ENCODE measurements at places on chromosomes 11 and 22. TPM values are rescaled to one million over a fixed set of nuclear protein-coding genes. Genes with fewer than 3 reads are reported as not detected.

Gene POU2AF3
- 2.5 TPM for total RNA-seq

Gene ANO3
- total RNA-seq, result 0.12 TPM

Gene SLC17A6
- total RNA-seq, result not detected

Gene ABCC8
- total RNA-seq, result 0.88 TPM

Gene GNAZ
- 4.5 TPM for total RNA-seq

Gene HORMAD2
- total RNA-seq, result not detected

Gene MMP7
- total RNA-seq, result 5.0 TPM

Gene CDON
- total RNA-seq, result 38.0 TPM

Gene FOLH1
- total RNA-seq, result not detected

DNA sequence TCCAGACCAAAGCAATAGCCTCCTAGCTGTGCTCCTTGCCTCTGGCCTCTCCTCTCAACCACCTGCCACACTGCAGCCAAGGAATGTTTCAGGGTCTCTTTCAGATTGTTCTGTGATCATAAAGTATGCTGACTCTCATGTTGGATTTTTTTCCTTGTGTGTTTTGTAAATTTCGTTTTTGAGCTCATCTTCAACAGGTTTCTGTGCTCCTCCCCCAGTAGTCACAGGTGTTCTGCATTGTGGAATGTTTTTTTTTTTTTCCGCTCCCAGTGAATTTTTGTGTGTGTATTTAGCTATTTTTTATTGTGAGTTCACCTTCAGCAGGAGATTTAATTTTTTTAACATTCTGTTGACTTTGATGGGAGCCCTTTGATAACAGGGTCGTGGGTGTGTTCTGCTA lies 153.7 kb downstream of the MYO18B start:
- DNase-seq, result no peak

GRCh38 chr11:115776916-115777315 lies 272.7 kb upstream of the CADM1 start:
- DNase-seq, result no peak

DNA sequence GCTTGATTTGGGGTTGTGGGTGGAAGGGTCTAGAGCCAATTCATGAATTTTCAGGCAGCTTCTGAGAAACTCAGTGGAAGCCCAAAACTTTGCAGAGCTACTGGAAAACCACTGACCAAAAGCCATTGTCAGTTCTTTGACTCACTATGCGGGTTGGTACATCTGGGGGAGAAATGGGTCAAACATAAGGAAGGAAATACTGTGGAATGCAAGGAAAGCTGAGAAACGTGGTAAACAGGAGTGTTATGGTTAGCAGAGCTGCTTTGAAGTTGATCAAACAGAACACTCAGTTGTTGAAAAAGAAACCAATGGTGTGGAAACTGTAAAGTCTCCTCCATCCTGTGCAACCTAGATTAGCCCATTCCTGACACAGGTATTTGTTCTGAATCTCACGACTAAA lies 6.3 kb upstream of the ABTB2 start:
- DNase-seq, result no peak

GRCh38 chr11:10497371-10498021 lies 42.4 kb downstream of the AMPD3 start:
- DNase-seq, result no peak

GRCh38 chr22:30861131-30861530 lies 107.4 kb downstream of the MORC2 start:
- peak; percentile 1 for DNase-seq

- no peak for DNase-seq
These were observed 114.9 kb downstream of the PGR start for GRCh38 chr11:101014600-101015285.

- no peak for DNase-seq
These were observed 254.3 kb upstream of the SESN3 start for GRCh38 chr11:95485115-95485900.

DNA sequence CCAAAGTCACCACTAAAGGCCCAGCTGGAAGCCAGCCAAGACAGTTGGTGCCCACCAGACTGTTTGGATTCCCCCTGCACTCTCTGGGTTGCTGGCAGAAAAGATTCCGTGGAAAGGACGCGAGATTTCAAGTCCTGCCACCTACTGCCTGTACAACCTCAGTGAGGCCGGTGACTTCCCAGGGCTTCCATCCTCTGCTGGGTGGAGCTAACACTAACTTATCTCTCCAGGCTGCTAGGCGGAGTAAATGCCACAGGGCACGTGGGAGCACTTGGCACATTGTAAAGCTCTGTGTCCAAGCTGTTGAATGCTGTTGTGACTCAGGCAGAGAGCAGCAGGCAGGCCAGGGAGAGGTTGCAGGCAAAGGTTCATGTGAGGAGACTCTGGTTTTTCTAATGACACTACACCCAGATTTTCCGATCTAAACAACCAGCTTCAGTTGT lies 50.9 kb upstream of the CDON start:
- DNase-seq, result peak; percentile 94

GRCh38 chr11:41003339-41004282 lies 455.8 kb downstream of the LRRC4C start:
- DNase-seq, result no peak

GRCh38 chr11:123775289-123775688 lies 21.0 kb upstream of the OR6X1 start:
- no peak for DNase-seq

- no peak for DNase-seq
These were observed 24.5 kb upstream of the CCDC134 start for GRCh38 chr22:41775976-41776375.

DNA sequence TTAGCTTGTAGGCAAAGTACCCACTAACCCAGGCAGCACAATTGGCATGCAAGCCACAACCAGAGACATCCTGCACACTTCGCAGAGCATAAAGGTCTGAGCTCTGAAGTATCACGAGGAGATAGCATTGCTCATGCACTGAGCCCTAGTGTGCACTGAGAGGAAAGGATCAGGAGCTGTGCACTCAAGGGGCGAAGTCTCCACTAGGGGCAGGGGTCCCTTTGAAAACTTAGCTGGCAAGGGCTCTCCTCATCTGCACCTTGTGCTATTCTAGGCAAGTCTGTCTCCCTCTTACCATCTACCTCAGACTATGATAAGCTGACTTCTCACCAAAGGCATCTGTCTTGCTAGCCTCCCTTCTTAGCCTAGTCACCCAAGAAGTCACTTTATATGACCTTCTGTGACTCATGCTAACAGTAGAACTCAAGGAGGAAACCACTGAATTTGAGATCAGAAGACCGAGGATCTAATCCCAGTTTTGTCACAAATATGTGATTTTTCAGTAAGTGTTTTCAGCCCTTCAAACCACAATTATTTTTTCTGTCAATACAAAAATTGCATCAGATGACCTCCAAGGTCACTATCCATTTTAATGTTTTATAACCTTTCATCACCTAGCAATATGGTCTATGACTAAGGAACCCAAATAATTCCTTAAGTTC lies 1078.0 kb downstream of the NTM start:
- DNase-seq, result no peak

DNA sequence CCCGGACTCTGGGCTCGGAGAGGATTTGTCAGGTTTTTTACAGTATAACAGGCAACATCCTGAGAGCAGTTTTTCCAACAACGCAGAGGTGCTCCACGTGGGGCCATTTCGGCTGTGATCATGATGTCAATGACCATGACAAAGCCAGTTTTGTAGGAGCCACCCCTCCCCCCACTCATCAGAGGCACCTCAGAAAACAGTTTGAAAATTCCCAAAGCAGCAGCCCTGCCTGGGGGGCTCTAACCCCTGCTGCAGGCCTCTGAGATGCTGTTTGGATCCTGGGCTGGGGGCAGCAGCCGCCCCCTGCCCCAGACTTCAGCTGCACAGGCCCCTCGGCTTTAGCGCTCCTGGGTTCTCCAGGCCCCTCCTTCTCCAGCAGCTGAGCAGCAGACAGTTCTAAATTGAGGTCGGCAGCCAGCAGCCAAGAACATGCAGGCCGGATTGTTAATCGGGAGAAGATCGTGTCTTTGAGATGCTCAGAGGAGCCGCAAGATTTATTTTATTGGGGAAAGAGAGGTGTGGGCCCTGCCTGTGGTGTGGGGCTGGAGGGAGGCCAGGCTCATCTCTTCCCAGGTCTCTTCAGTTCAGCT lies 19.4 kb downstream of the NFAM1 start:
- DNase-seq, result no peak

- no peak for DNase-seq
These were observed 13.7 kb upstream of the SHISAL1 start for GRCh38 chr22:44326491-44326885.

GRCh38 chr22:23388517-23388890 lies 191.6 kb downstream of the IGLL1 start:
- DNase-seq, result no peak

- DNase-seq, result peak; percentile 81
These were observed at the start of gene KMT5B for GRCh38 chr11:68213135-68213515. Gene KMT5B, minus strand, starts transcription at chr11:68213296. Its CDS starts 23,220 bp downstream, at chr11:68190076.

- DNase-seq, result no peak
These were observed 68.5 kb upstream of the MPEG1 start for GRCh38 chr11:59281177-59281576.

DNA sequence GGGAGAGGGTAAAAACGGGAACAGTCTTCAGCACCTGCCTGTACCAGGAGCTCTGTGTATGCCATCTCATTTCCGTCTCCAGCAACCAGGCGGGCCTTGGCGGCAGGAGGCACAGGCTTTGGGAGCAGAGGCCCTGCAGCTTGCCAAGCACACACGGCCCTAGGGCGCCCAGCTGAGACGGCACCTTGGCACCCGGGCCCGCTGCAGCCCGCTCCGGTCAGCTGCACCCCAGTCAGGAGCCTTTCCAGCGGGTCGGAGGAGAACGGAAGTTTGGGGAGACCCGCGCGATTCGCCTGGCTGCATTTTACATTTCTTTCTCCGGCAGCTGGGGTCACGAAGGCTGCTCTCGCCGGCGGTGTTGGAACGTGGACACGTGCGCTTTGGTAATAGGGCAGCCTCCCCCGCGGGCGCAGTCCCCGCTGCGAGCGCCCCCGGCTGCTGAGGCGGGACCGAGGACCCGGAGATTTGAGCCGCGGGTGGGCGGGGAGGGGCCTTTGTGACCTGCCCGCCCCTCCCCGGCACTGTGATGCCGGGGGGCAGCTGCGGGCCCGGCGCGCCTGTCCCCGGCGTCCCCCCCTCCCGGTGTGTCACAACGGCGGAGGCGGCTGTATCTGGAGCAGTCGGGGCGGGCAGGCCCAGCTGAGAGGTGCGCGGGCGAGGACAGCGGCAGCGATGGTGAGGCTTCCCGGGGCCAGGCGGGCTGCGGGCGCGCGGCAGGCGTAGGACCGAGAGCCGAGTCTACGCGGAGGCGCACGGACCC lies at the start of gene TUBA8:
Gene TUBA8, plus strand, starts transcription at position 616 of the 760 bp plus-strand sequence. Its CDS starts 57 bp downstream, at position 673.
- DNase-seq, result peak; percentile 57

GRCh38 chr11:106178361-106178760 lies 100.9 kb downstream of the AASDHPPT start:
- no peak for DNase-seq

DNA sequence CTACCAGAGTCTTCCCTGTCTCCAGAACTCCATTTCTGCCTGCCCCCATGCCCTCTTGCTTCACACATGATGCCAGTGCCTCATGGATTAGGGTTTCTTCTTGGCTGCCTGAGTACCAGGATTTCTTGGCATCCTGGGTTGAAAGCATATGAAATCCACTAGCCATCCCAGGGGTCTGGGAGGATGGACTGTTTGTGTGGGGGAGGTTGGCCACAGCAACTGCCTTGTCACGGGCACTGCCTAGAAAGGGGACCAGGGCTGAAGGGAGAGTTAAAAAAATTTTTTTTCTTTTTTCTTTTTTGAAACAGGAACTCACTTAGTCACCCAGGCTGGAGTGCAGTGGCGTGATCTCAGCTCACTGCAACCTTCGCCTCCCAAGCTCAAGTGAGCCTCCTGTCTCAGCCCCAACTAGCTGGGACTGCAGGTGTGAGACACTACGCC lies 4.2 kb downstream of the USP35 start:
- no peak for DNase-seq

DNA sequence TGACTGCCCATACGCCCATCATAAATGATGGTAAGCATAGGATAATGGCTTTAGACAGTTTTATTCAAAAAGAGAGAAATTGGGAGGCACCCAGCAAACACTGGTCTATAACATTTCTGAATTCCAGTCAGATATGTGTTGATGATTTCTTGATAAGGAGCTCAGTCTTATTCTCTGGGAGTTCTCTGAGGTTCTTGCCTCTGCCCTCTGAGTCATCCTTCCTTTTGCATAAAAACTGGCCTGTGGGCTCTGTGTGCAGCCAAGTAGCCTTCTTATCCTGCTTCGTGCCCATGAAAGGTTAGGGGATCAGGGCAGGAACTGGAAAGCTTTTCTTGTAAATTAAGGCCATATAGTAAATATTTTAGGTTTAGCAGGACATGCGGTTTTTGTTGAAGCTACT lies 48.9 kb downstream of the FAR1 start:
- DNase-seq, result peak; percentile 12

DNA sequence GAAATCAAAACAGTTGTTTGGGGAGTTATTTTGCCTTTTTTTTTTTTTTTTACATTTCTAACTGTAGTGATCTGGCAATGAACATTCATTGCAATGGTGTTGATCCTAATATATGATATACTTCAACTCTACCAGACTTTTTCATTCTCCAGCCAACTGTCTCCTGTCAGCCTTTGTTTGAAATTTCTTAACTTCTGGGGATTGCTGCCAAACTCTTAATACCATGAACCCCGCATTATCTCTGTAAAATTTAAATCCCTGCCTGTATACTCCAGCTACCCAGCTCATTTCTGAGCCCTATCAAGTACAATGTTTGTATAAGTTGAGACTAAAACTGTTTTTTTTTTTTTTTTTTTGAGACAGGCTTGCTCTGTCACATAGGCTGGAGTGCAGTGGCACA lies 280.7 kb downstream of the TTC28 start:
- DNase-seq, result no peak

GRCh38 chr11:126897430-126897829 lies 103.1 kb downstream of the KIRREL3 start:
- DNase-seq, result no peak

- DNase-seq, result no peak
These were observed 1385.0 kb downstream of the TBC1D22A start for GRCh38 chr22:48147404-48147803.

GRCh38 chr11:129061492-129062230 lies 119.0 kb upstream of the TP53AIP1 start:
- no peak for DNase-seq

- no peak for DNase-seq
These were observed 20.6 kb upstream of the MUC5B start for GRCh38 chr11:1202154-1202775.

DNA sequence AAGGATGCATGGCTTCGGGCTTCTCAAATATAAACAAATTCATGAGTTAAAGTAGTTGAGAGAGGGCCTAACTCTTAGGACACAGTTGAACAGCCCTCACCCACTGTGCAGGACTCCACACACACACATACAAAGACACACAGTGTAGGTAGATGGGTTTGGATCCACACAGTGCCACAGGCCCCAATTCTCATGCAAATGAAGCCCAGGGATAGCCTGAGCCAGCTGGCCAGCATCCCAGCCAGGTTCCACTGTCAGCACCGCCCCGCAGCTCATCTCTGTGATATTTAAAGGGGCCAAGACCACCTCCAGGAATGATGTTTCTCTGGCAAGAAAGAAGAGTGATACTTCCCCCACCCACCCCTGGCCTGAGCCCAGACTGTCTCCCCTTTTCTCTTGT lies 11.7 kb downstream of the SLC35C1 start:
- no peak for DNase-seq

- DNase-seq, result no peak
These were observed 24.7 kb downstream of the CPT1A start for GRCh38 chr11:68816917-68817419.

DNA sequence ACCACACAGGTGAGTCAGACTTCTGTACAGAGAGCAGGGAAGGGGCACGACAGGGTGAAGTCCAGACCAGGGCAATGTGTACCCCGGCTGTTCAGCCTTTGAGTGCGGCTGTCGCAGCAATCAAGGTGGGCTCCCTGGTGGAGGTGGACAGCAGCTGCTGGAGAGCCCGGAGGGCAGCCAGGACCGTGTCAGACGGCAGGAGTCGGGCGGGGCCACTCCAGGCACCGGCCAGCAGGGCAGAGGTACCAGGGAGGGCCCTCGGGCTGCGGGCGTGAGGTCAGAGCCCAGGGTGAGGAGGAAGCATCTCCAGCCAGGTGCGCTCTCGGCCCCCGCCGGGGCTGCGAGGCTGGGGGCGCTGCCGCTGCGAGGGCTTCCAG lies 802 bp upstream of the PIM3 start:
- DNase-seq, result no peak

All from hepatocyte (in vitro differentiated cells).